ENCODE measurements at places on chromosomes 1 and 21.

- DNase-seq = peak; percentile 59
Measured at GRCh38 chr1:35717911-35718476, 690 bp downstream of the C1orf216 start.

GRCh38 chr1:40399984-40400704 is 26.6 kb downstream of the SMAP2 start:
- no peak for DNase-seq

DNA sequence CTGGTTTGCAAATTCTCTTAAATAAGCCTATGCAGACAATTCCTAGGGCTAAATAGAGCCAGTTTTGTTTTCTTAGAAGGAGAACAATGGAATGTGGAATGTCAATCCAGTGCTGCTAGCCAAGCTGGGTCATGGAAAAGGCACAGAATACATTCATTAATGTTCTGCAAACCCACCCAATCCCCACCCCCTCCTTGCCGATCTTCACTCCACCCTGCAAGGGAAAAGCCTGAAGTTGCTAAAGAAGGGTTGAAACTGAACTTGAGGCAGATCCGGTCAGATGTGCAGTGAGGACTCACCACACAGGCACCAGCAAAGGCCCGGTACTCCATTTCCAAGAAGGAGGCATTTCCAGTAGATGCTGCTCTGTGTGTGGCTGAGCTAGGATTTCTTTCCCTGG is 179.6 kb downstream of the PLPP3 start:
- DNase-seq = no peak

- DNase-seq = no peak
Measured at GRCh38 chr21:45982092-45982757, 655 bp downstream of the COL6A1 start.

GRCh38 chr1:21673277-21673780 is 4.2 kb upstream of the RAP1GAP start:
- DNase-seq = no peak

- peak; percentile 14 for DNase-seq
Measured at GRCh38 chr1:214552174-214552608, 789 bp upstream of the PTPN14 start.

Data from putamen (tissue), 1 donor.